ENCODE measurements at places on chromosomes 3 and 15.
A peak's percentile ranks its signal among the peaks of the same experiment; 100 is the strongest.

DNA sequence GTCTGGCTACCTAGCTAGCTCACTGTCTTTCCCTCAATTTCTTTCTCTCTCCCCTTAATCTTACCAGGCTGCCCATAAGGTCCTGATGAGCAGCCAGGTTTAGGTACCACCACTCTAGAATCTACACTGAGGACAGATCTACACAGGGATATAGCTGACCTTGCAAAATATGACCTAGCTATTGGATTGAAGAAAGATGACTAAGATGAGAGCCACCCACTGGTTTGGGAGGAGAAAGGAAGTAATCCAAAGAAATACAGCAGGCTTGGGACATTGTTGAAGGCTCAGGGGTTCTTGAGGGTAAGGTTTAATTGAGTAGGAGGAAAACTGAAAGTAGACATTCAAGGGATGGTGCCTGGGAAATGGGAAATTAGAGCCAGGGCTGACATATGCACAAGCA, 142.0 kb upstream of the TMC3 start:
- DNase-seq = peak; percentile 6

GRCh38 chr15:57559875-57560274, 31.8 kb upstream of the MYZAP start:
- DNase-seq = peak; percentile 81

GRCh38 chr3:56131974-56132590, 336.2 kb downstream of the ERC2 start:
- peak; percentile 48 for DNase-seq

DNA sequence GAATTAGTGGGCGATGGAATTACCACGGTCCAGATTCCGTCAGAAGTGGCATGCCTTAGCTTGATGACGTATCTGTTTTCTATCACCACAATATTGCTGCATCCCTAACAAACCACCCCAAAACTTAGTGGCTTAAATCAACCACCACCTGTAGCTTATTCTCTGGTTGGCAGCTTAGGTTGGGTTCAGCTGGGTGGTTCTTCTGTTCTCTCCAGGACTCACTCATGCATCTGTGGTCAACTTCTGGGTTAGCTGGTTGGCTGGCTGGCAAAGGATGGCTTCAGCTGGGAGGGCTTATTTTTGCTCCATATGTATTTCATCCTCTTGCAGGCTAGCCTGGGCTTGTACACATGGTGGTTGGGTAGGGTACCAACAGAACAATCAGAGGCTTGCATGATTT, 288.8 kb upstream of the LRRFIP2 start:
- no peak for DNase-seq

GRCh38 chr3:49358884-49359225, 702 bp upstream of the GPX1 start:
- DNase-seq = no peak

DNA sequence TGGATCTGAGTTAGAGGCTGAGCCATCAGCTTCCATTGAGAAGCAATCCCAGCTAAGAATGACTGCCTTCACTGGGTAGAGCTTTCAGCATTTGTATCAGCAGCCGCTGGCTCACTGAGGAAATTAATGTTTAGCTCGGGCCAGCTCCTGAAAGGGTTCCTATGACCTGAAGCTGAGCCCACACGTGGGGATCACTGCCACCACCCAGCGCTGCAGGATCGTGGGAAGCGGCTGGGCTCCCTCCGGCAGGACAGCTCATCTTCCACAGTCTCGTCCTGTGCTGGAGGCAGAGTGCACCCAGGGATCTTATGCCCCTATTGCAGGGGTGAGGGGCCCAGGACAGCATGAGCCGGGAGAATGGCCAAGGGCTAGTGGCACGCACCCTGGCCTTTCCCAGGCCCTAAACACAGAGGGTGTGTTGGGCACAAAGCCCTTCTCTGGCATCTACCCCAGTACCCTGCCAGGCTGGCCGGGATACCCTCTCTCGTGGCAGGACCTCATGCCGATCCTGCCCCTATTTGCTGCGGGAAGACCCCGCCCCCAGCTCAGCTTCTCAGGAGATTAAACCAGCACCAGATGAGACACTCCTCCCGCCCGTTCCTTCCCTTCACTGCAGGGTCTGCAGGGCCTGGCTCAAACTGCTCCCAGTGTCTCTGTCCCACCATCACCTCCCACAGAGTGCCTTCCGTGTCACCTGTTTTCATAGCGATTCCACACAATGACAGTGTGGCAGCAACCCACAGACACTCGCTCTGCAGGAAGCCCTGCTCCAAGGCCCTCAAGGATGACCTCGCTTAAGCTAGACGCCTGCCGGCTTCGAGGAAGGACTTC, 28.5 kb downstream of the KLHL25 start:
- no peak for DNase-seq

DNA sequence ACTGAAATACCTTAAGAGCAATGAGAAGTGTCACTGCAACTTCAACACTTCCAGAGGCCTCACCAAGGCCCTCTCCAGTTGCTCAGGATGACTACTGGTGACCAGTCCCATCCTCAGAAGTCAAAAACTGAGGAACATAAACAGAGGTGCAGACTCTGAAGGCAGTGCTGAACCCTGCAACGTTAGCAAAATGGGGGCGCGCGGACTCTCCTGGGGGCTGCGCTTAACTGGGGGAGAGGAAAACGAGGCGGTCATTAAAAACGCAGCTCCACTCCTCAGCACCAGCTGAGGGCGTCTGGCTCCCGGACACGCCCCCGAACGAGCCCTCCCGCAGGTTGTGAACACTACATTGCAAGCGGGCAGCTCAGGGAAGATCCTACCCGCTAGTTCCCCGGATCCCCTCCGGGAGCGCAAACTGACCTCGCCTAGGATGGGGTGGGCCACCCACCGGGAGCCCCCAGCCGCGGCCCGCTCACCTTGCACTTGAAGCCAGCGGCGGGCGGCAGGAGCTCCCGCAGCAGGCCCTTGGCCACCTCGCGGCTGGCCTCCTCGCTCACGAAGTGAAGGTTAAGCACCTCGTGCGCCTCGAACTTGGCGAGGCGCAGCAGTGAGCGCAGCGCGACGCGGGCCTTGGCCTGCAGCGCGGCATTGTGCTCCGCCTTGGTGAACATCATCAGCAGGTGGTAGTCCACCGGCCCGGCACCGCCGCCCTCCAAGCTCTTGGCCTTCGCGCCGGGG, 711 bp downstream of the XXYLT1 start:
- DNase-seq = peak; percentile 14

GRCh38 chr3:122786066-122786465, 7.6 kb downstream of the HSPBAP1 start:
- no peak for DNase-seq

- DNase-seq = no peak
Observed at GRCh38 chr3:180063783-180064182, 27.0 kb upstream of the PEX5L start.

- no peak for DNase-seq
Observed at GRCh38 chr3:4587061-4587837, 94.1 kb downstream of the ITPR1 start.

DNA sequence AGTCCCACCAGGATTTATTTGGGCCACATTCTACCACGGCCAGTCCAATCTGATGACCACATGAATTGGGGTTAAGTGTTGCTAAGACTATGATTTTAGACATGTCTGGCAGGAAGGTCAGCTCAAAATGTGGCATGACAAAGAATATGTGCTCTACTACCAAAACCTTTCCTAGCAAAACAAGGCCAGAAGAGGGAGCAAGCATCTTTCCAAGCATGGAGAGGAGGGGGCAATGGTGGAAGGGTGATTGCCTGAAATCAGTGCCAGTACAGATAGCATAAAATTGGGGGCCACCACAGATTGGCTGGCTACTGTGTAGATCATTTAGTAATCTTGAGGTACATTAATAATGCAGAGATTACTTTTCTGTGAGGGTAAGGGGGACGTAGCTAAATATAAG, 43.2 kb downstream of the TMEM39A start:
- DNase-seq = no peak

GRCh38 chr15:74011610-74012009, 17.1 kb downstream of the PML start:
- DNase-seq = peak; percentile 20

DNA sequence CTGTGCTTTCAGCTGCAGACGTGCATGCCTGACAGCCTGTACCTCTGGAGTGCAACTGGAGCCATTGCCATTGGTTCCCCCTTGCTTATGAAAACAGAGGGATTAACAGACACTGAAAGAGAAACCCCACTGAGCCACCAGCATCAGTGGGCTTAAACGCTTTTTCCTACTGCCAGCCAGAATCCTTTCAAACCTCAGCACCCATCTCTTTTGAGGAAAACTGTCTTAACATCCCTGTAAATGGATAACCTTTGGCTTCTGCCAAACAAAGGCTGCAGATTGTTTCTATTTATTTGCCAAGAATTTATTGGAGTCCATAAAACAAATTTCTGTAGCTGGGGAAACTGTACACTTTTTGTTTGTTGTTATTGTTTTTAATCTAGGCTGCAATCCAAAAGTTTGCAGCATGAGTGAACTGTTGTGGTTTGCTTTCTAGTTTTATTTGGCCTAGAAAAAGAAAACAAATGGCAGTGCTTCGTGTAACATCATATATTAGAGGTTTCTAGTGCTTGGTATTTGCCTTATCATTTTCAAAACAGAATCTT, 369.2 kb upstream of the IL12A start:
- DNase-seq = no peak

DNA sequence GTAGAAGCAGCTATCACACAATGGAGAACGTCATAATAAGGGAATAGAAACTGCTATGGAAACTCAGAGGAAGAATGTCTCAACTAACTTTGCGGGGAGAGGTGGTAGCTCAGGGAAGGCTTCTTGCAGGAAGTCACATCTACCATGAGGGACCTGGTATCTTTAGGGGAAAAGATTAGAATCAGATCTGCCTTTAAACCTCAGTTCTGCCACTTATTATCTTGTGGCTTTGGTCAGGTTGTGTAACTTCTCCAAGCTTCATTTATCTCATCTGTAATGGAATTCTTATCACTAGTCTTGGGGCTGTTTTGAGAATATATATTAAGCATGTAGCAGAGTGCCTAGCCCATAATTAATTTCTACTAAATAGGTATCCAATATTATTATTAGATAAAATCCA, 46.4 kb upstream of the PRICKLE2 start:
- no peak for DNase-seq

GRCh38 chr15:45378149-45378912, at the start of gene GATM:
Gene GATM (minus strand): TSS chr15:45378544. CDS start chr15:45378453, 91 bp downstream.
- DNase-seq = peak; percentile 83

- no peak for DNase-seq
Observed at GRCh38 chr15:84582583-84583157, 18.1 kb upstream of the ZSCAN2 start.

DNA sequence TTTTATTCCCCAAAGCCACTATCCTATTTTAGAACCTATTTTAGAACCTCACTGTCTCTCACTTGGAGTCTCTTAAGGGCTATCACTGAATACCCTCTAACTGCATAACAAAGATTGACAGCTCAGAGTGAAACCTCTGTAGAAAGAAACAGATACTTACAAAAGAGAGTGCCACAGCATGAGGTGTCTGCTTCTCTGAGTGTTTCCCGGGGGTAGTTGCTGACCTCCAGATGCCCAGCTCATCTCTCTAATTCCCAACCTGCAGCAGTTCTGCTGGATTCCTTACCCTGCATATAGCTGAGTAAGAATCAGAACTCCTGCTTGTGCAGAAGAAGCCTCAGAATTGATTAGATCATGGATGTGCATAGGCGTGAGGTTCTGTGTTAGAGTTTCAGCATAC, 34.5 kb downstream of the P3H2 start:
- no peak for DNase-seq

- DNase-seq = peak; percentile 19
Observed at GRCh38 chr3:123618076-123618708, 33.3 kb upstream of the HACD2 start.

DNA sequence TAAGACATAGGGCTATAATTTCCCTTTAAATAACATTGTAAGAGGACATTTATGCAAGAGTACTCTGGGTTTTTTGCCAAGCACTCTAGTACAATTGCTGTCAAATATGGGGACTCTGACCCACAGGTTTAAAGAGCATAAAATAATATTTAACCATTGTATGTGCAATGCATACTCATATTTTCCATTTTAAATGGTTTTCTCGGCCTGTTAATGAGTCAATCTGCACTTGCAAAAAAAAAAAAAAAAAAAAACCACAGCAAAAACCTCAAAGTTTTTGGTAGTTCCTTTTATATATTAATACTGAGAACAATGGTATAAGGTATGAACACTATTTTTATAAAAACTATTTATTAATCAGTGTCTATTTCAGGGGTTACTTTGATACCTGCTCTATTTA, 304.0 kb upstream of the CBLB start:
- peak; percentile 1 for DNase-seq

- DNase-seq = peak; percentile 19
Observed at GRCh38 chr3:67357610-67358458, 296.6 kb downstream of the SUCLG2 start.

DNA sequence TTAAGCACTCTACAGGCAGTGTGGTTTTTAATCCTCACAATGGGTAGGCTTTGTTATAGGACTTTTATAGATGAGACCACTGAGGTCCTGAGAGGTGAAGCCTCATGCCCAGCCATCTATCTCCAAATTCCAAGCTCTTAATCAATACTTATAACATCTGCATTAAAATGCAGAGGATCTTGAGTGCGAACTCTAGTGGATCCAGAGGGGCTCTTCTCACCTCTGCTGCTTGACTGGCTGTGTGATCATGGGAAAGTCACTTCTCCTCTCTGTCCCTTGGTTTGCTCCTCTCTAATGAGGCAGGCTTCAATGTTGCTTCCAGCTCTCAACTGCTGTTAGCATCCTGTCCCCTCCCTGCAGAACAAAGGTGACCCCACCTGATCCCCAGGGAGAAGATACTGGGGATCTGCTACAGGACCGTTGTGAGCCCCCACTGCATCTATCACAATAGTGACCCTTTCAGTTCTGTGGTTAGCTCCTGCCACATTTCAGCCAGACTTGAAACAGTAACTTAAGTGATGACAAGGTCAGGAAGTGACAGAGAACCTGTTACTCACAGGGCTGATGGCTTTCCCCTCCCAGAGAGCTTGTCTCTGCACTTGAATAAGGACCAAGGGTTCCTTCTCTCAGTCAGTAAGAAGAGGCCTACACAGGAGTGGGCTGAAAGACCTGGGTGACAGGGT, 1.3 kb downstream of the SLC27A2 start:
- DNase-seq = peak; percentile 28

DNA sequence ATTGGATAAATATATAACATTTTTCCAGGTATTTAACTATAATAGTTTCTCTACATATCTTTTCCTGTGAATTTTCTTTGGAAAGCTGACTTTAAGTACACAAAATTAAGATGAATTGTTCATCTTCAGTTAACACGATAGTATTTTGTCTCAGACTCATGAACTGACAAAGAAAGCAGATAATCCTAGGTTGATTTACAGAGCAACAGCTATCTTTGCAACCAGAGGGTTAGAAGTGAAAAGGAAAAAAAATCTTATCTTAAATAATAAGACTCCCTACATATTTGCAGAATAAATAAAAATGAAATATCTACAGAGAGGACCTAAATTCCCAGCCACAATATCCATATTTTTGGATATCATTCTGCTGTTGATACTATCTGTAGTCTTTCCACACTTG, 350.2 kb upstream of the GRM7 start:
- no peak for DNase-seq

Data from suppressor macrophage treated with lipopolysaccharide for 4 hours (primary cell).